Activated CD8-positive, alpha-beta memory T cell treated with anti-CD3 and anti-CD28 coated beads for 1 hour (primary cell): ENCODE measurements at places on chromosomes 5 and 9.
A peak's percentile ranks its signal among the peaks of the same experiment; 100 is the strongest.

GRCh38 chr5:138950421-138951031 lies 75.4 kb upstream of the LRRTM2 start:
- DNase-seq, result no peak

DNA sequence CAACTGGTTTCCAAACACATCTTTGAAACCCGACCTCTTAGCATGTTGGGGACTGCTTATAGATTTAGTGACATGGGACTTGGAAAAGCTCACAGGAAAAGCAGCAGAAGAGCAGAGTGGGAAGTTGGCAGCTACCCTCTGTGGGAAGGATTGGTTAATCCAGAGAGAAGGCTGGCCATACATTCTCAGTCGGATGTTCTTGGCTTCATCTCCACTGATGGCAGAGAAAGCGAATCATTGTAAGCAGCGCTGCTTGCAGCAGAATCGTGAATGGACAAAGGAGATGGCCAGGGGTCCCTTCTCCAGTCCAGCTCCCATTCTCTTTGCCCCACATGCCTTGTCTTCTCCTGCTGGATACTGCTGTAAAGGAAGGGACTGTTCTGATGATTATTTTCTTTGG lies 62.7 kb downstream of the MEGF10 start:
- no peak for DNase-seq

DNA sequence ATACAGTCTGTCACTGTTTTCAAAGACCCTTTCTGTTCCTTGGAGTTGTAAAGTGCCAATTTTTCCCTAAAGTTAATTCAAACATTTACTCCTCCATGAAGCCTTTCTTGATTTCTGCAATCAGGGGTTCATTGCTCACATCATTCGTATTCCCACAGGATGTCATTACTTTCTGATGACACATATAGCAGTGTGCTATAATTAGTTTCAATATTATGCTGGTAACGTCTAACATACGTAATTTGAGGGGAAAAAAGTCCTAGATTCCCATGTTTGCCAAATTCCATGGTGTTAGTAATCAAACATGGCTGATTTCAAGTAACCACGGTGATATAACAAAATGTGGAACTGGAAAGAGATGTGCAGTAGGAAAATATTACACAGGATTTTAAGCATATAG lies 468.2 kb upstream of the MEF2C start:
- DNase-seq, result no peak

- DNase-seq, result no peak
Observed at GRCh38 chr5:118919016-118919415, 69.3 kb downstream of the DTWD2 start.

- no peak for DNase-seq
Observed at GRCh38 chr5:88819301-88819999, 63.5 kb downstream of the MEF2C start.

- no peak for DNase-seq
Observed at GRCh38 chr9:69472101-69472620, 147.1 kb downstream of the ENTREP1 start.

GRCh38 chr5:165574100-165574499 lies 2068.7 kb downstream of the MAT2B start:
- no peak for DNase-seq

- no peak for DNase-seq
Observed at GRCh38 chr5:162817364-162817763, 620.0 kb upstream of the CCNG1 start.

GRCh38 chr5:134411546-134412266 lies at the start of gene CDKN2AIPNL:
Gene CDKN2AIPNL, minus strand, starts transcription at chr5:134411881. Its CDS starts 27 bp downstream, at chr5:134411854.
- DNase-seq, result peak; percentile 85

DNA sequence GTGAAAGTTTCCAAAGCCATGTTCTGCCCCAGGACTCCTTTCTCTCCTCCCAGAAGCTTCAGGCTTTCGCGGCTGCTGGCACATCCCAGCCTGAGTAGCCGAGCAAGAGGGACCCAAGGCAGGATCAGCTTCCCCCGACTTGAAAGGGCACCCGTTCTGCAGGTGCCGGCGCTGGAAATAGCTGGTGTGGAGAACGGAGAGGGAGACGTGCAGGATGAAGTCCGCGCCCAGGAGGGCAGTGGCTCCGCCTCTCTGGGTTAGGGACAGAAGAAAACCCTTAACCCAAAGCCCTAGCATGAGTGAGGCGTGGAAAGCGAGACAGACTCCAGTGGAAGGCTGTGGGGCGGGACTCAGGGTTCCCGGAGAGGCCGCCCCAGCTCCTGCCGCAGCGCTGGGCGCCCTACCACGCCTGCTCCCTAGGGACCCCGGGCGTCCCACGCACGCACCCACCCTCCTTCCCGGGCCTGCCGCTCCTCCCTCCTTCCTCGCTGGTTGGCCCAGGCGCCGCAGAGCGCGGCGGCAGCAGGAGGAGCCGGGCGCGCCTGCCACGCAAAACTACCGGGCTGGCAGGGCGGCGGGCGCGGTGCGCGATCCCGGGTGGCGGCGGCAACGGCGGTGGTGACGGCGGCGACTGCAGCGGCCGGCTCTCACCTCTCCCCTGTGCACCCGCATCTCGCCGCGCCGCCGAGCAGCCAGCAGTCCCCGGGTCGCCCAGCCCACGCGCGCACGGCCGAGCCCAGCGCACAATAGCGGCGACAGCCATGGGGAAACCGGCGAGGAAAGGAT lies at the start of gene SLC1A1:
SLC1A1 (plus strand) TSS at position 550 of the 786 bp plus-strand sequence; CDS start at position 762, 212 bp downstream.
- no peak for DNase-seq

- DNase-seq, result no peak
Observed at GRCh38 chr5:68460147-68460798, 244.7 kb downstream of the PIK3R1 start.

- DNase-seq, result no peak
Observed at GRCh38 chr5:65927503-65928321, 1.3 kb downstream of the ERBIN start.

DNA sequence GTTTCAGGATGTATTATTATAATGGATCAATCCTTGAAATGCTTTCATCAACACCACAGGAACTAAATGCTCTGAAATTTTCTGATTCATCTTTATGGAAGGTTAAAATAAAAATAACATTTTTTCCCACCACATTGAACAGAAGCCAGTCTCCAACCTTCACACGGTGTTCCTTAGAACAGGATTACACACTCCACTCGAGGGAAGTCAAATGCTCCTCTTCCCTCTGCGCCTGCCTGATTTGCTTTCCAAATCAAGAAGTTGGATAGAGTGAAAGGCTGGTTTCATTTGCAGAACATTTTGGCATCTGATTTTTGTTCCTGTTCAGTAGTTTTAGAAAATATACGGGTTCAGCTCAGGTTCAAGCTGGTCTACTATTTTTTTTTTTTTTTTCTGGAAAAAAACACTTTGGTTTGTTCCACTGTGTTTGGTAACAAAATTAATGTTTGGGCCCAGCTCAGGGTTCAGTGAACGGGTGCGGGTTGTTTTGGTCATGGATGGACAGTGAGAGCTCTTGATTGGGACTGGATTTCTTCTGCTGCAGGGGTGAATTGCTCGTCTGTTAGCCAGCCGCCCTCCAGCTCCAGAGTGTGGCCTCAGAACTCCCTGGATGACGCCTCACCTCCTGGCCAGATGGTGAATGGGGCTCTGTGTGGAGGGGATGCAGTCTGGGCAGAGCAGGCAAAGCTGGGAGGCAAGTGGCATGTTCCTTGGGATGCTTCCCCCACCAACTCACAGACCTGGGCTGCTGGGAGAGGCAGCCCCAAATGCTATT lies 82.4 kb upstream of the STC2 start:
- DNase-seq, result no peak

DNA sequence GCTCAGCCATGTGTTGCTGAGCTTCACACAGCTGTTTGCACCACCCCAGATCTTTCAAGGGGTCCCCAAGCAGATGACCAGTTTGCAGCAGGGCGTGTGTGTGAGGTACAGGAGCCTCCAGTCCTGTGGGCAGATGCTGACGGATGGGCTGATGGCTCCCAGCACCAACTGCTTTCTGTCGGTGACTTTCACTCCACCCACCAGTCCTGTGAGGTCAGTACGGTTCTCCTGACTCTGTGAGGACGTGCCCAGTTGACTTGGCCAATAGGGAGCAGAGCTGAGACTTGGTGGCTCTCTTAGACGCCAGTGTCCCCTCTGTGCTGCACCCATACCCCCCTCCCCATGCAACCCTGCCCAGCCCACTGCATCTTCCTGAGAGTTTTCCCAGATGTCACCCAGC lies 19.7 kb downstream of the COL5A1 start:
- no peak for DNase-seq

DNA sequence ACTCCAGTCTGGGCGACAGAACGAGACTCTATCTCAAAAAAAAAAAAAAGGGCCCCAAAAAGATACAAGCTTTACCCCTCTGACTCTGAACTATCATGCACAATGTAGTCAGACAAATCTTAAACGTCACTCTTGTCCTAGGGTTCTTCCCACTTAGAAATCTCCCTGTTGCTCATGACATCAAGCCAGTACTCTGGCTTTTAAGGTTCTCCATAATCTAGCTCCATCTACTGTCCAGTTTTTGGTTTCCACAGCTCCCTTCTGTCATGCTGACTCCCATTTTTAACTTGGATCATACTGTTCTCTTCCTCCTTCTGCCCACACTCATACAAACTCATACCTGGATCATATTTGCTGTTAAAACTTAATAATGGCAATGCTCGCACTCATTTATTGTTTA lies 156.7 kb upstream of the TLX3 start:
- no peak for DNase-seq

DNA sequence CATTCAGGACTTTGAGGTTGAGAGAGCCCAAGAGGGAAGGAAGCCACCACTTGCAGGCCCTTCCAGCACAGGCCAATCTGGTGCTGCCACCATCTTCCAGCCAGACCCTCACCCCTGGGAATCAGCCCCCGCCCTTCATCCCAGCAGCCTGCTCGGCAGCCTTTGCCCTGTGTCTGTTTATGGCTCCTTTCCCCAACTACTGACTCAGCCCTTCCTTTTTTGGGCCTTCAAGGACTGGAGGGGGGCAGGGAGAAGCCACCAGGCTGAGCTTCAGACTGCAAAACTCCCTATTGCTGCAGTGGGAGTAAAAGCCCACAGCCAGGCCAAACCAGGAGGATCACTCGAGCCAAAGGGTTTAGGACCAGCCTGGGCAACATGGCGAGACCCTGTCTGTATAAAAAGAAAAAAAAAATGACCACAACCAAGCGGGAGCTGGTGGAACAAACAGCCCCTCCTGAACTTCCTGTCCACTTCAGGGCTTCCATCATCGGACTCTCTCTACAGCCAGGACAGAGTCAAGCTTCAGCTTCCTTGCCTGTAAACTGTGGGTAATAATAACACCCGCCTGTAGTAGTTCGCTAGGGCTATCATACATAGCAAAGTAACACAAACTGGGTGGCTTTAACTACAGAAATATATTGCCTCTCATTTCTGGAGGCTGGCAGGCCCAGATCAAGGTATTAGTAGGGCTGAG lies 85.9 kb upstream of the IL17B start:
- DNase-seq, result no peak
